ENCODE measurements at places on chromosomes 1 and 21.

DNA sequence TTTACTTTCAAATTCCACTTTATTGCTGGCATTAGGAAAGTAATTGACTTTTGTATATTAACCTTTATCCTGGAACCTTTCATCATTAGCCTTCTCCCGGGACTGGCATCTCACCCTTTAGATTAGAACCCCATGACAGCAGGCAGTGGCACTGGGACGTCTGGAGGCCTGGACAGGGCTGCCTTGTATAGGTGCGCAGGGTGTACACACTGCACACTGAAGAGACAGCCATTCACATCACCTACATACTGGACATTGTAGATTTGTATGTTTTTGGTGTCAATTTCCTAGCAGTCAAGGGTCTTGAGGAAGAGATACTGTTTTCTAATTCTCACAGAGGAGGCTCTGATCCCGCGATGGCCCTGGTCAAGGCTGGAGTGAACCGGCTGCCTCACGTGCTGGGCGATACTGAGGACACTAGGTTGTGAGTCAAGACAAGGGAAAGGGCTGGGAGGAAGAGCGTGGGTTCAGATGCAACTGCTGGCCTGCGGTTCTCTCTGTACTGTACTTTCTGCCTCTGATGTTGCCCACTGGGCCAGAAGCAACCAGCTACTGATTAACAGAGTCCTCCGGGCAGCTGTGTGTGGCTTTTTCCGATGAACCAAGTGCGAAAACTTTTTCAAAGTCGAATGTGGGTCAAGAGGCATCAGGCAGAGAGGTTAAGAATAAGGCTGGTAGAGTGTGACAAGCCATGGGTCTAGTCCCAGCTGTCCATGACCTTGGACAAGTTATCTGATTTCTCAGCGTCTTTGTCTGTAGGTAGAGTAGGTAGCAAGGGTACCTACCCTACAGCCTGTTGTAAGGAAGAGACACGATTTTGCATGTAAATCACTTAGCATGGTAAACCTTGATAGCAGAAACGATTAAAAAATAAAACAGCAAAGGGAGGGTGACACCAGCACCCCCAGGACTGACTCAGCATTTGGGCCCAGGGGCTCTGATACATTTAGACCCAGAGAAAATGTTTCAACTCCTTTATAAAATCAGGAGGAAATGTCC lies 38.2 kb upstream of the SLC25A33 start:
- DNase-seq, result no peak

GRCh38 chr1:15215116-15215515 lies 31.9 kb upstream of the FHAD1 start:
- DNase-seq, result no peak

GRCh38 chr1:209590405-209590804 lies 6.9 kb downstream of the CAMK1G start:
- DNase-seq, result no peak

GRCh38 chr1:7300893-7301663 lies 470.0 kb upstream of the VAMP3 start:
- no peak for DNase-seq

GRCh38 chr1:89453123-89453972 lies 71.3 kb upstream of the LRRC8B start:
- no peak for DNase-seq

DNA sequence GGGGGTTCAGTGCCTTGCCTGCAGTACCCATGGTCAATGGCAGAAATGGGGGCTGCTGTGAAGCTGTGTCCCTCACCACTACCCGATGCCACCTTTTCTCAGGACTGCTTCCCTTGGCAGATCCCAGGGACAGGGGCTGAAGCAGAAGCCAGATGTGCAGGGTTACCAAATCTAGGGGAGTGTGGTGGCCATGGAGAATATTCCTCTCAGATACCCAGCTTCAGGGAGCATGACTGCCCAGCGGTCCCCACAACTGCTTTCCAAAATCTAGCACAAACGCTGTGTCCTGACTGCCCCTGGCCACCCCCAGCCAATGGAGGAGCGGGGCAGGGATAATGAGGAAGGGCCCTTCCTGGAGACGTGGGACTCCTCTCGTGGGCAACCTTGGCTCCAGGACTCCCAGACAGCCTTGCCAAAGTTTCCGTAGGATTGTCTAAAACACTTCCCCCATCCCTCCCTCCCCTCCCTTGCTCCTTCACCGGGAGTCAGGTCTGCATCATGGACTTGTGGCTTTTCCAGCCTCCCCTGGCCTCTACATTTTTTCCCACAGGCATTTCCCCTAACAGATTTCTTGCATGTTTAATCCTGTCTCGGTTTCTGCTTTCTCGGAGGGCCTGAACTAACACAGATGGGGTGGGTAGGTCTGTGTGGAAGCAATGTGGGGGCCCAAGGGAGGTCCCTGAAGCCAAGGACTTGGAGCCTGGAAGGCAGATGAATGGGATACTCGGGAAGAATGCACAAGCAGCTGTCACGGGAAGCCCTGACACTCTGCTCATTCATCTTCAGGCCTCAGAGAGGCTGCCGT lies 80.5 kb downstream of the OMA1 start:
- no peak for DNase-seq

DNA sequence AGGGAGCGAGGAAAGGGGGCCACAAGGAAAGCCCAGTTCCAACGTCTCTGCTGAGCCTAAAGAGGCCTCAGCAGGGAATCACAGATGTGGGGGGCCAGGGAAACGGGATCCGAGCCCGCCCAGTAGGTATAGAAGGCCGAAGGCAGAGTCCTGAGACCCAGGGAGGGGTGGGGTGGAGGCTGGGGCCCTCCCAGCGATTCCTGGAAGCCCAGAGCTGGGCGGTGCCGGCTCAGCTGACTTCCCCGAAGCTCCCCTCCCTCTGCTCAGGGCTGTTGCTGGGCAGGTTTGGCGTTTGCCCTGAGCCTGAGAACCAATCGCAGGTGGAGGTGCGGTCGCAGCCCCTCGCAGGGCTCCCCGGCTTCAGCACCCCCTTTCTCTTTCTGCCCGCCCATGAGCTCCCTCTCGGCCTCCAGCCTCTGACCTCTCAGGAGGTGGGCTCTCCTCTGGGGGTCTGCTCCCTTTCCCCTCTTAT lies 12.8 kb downstream of the ADAMTSL4 start:
- peak; percentile 72 for DNase-seq

All from T follicular helper cell (primary cell).